ENCODE measurements at places on chromosomes 4 and X.

DNA sequence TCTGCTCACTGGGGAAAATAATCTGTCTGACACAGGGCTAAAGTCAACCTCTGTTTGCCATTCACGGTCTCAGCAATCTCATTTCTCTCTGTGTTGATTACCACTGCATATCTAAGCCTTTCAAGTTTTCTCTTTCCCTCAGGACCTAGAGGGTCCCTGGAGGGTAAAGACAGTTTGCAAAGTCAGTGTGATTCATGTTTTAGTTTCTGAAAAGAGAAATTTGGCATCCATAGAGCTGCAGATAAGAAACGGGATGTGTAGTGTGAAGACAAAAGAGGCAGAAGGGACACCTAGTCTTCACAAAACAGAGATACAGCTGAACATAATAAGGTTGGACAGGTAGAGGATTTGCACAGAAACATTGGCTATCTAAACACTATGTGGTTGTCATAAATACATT is 34.5 kb upstream of the KDR start:
- no peak for DNase-seq
- H3K4me1 ChIP-seq = peaks cover 4% of the 10 kb centered on the region
- H3K36me3 ChIP-seq = no peaks in the 10 kb centered on the region

DNA sequence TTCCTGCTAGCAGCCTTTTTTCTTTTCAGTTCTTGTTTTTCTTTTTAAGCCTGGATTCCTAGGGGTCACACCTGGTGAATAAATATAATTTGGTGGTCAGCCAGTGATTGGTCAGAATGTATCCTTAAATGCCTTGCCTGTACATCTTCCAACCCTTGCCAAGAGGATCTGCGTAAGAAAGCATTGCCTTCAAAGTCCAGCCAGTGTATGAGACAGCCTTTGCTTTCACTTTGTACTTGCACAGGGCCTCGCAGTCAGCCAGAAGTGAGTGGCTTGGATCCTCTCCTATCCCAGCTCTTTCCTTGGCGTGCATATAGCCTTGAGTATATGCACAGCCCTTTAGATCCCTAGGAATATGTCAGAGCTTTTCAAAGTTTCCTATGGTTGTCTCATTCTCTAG is 22.2 kb downstream of the KANTR start:
- no peak for DNase-seq
- H3K27me3 ChIP-seq = no peaks in the 10 kb centered on the region
- peak overlapping the region; percentile 15 for H3K4me3 ChIP-seq
- peak overlapping the region; percentile 70 for H3K27ac ChIP-seq

DNA sequence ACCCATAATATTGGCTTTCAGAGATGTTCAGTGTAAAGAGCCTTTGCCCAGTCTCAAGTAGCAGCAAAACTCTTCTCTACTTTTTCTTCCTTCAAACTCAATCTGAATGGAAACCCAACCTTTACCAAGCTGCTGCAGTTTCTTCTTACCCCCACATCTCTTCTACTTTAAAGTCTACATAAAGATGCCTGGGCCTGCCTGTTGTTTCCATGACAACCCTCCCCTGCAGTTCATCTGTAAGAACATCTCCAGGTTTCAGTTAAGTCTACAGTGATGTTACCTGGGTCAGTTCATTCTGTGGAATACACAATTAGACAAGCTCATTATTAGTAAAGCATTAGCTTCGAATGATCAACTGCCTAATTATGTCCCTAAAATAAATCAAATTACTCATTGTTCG is 81.4 kb downstream of the SPANXN3 start:
- no peaks in the 10 kb centered on the region for H3K36me3 ChIP-seq
- no peaks in the 10 kb centered on the region for H3K27me3 ChIP-seq
- DNase-seq = no peak
- no peak overlapping the region for H3K27ac ChIP-seq
- no peak overlapping the region for H3K4me3 ChIP-seq
- no peaks in the 10 kb centered on the region for H3K4me1 ChIP-seq

DNA sequence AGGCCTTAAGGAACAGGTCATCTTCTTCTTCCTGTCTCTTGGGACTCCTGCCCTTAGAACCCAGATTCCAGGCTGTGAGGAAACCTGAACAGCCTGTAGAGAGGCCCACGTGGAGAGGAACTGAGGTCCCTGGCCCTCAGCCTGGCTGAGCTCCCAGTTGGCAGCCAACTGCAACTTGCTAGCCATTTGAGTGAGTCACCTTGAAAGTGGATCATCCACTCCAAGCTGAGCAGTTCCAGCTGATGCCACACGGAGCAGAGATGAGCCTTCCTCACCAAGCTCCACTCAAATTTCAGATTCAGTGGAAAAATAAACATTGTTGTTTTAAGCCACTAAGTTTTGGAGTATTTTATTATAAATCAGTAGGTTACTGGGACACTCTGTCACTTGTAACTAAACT is 392.5 kb downstream of the BCOR start:
- DNase-seq = no peak
- H3K4me1 ChIP-seq = no peaks in the 10 kb centered on the region
- no peaks in the 10 kb centered on the region for H3K36me3 ChIP-seq
- H3K27ac ChIP-seq = no peak overlapping the region

DNA sequence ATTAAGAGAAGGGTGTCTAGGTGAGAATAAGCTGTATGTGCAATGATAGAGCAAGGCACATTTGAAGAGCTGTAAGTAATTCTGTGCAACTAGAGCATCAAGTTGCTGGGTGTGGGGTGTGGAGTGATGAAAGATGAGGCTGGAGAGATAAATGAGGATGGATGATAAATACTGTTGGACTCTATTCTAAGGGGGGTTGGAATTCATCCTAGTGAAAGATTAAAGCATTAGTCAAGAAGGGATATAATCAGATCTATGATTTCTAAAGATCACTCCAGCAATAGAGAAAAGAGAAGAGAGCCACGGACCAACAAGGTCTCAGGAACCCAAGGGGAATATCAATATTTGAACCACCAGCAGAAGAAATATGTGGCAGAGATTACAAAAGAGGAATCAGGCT is 415.0 kb upstream of the RPS6KA3 start:
- H3K4me3 ChIP-seq = no peak overlapping the region
- no peak for DNase-seq
- no peaks in the 10 kb centered on the region for H3K36me3 ChIP-seq
- no peak overlapping the region for H3K27ac ChIP-seq
- H3K27me3 ChIP-seq = no peaks in the 10 kb centered on the region

GRCh38 chrX:43750248-43750676 is 94.2 kb downstream of the MAOA start:
- no peak overlapping the region for H3K4me3 ChIP-seq
- H3K27me3 ChIP-seq = no peaks in the 10 kb centered on the region
- no peak for DNase-seq

DNA sequence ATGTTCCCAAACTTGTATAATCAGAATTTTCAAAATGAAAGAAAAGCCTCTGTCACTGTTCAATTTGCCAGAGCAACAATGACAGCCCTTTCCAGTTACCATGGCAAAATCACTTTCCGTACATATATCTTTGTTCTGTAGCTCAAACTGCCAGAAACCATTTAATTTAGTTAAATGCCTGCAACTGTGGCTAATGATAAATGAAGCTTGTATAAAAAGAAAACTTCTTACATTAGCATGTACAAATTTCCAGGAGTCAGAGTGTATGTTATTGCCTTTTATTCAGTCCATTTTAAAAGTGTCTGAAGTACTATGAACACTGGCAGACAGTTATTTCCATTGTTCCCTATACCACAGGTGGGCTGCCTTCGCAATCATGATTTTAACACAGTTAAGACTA is 30.3 kb downstream of the ARAP2 start:
- H3K4me3 ChIP-seq = no peak overlapping the region
- H3K27ac ChIP-seq = no peak overlapping the region

- no peak for DNase-seq
- no peaks in the 10 kb centered on the region for H3K27me3 ChIP-seq
- H3K4me1 ChIP-seq = no peaks in the 10 kb centered on the region
- no peak overlapping the region for H3K27ac ChIP-seq
- H3K4me3 ChIP-seq = no peak overlapping the region
These were observed 930.3 kb downstream of the STIM2 start for GRCh38 chr4:27790911-27791310.

Data from esophagus muscularis mucosa (tissue), 4 donors.